Stimulated activated CD4-positive, alpha-beta T cell treated with anti-CD3 and anti-CD28 coated beads, Interleukin-2, amount 100 ng/mL, for 24 hours (primary cell): ENCODE measurements at places on chromosomes 16 and 17.

DNA sequence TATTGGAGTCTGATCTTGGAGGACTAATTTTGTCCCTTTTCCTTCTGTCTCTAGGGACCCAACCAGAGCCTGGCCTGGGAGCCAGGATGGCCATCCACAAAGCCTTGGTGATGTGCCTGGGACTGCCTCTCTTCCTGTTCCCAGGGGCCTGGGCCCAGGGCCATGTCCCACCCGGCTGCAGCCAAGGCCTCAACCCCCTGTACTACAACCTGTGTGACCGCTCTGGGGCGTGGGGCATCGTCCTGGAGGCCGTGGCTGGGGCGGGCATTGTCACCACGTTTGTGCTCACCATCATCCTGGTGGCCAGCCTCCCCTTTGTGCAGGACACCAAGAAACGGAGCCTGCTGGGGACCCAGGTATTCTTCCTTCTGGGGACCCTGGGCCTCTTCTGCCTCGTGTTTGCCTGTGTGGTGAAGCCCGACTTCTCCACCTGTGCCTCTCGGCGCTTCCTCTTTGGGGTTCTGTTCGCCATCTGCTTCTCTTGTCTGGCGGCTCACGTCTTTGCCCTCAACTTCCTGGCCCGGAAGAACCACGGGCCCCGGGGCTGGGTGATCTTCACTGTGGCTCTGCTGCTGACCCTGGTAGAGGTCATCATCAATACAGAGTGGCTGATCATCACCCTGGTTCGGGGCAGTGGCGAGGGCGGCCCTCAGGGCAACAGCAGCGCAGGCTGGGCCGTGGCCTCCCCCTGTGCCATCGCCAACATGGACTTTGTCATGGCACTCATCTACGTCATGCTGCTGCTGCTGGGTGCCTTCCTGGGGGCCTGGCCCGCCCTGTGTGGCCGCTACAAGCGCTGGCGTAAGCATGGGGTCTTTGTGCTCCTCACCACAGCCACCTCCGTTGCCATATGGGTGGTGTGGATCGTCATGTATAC lies 8.0 kb downstream of the GPRC5C start:
- no peak for DNase-seq

GRCh38 chr16:2179107-2179501 lies 17.3 kb downstream of the CASKIN1 start:
- no peak for DNase-seq

GRCh38 chr16:57526498-57526897 lies 9.9 kb downstream of the CCDC102A start:
- no peak for DNase-seq

GRCh38 chr16:85139881-85140339 lies 27.6 kb upstream of the CIBAR2 start:
- DNase-seq: no peak
